ENCODE measurements at places on chromosomes 1 and 21.
A peak's percentile ranks its signal among the peaks of the same experiment; 100 is the strongest.

DNA sequence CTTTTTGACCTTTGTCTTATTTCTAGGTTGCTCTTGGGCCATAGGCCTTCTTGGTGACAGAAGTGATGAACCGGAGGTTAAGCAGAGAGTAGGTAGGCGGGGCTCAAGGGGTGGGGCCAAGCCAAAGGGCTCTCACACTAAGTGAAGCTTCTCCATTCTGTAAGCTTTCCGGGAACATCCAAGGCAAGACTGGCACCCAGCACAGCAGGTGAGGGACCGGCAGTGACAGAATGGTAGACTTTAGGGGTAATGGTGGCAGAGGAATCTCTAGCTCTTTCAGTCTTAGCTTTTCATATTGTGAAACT, at the start of gene TNFAIP8L2:
Gene TNFAIP8L2 (plus strand): TSS at position 135 of the 305 bp plus-strand sequence. CDS start 2,049 bp downstream, outside the sequence.
- DNase-seq = peak; percentile 60

- no peak for DNase-seq
Measured at GRCh38 chr1:178864326-178864725, 6.6 kb downstream of the ANGPTL1 start.

DNA sequence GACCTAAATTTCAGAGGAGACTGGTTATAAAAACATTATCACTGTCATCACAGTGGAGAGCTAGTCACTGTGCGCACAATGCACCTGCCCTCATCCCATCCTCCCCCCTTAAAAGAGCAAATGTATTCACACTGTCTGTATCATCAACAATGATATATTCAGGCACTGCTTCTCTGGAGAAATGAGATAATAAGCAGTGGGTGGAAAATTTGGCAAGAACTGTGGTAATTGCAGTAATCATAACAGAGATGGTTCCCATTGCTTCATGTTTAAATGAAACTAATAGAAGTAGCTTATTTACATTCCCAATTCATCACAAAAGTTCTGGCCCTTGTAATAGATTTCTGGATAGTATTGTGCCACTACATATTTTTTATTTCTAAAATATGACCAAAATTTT, 867.4 kb upstream of the ADGRL2 start:
- DNase-seq = no peak

GRCh38 chr1:2989976-2990375, 31.3 kb upstream of the ACTRT2 start:
- DNase-seq = no peak

DNA sequence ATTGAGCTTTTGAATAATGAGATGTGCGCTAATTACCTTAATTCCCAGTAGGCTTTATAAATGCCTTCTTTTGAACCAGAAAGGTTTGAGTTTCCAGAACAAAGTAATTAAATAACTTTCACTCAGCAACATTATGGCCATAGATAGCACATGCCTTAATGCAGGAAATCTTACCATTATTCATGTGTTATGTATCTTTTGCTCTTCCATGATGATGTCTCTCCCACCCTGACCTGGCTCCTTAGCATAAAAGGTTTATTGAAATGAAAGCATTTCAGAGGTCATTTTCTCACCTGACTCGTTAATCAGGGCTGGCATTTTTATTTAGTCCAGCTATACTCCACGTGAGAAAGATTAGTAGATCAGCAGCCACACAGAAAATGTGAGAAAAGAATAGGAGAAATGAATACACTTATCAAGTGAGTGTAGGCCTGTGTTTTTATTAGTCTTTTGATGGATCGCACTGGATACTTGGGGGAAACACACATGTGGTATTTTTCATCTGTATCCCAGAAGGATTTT, 180.2 kb downstream of the ATP6V1G3 start:
- DNase-seq = no peak

GRCh38 chr1:168427051-168427450, 116.7 kb downstream of the XCL2 start:
- DNase-seq = no peak

- DNase-seq = peak; percentile 74
Measured at GRCh38 chr1:6123083-6123482, 57.0 kb downstream of the CHD5 start.

GRCh38 chr1:53145942-53146708, 3.7 kb upstream of the SLC1A7 start:
- DNase-seq = no peak

GRCh38 chr1:206472886-206473285, 2.6 kb downstream of the IKBKE start:
- DNase-seq = no peak

GRCh38 chr1:209614906-209615305, 31.4 kb downstream of the CAMK1G start:
- DNase-seq = no peak

DNA sequence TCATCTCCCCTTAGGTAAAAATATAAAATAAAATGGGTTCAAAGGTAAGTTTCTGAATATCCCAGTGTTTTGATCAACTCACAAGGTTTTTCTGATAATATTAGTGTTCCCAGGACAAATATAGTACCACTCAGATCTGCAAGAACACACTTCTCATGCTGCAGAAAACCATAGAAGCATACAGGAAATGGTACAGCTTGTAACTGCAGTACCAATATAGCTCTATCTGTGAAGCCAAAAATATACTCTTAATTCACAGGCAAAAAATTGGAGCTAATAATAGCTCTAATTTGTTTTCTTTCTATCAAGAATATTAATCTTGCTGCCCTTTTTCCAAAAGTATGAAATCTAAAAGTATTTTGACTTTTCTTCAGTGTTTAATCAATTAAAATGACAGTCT, 13.2 kb downstream of the VPS45 start:
- no peak for DNase-seq

GRCh38 chr21:43362321-43362791, 64.6 kb downstream of the SIK1 start:
- peak; percentile 21 for DNase-seq

DNA sequence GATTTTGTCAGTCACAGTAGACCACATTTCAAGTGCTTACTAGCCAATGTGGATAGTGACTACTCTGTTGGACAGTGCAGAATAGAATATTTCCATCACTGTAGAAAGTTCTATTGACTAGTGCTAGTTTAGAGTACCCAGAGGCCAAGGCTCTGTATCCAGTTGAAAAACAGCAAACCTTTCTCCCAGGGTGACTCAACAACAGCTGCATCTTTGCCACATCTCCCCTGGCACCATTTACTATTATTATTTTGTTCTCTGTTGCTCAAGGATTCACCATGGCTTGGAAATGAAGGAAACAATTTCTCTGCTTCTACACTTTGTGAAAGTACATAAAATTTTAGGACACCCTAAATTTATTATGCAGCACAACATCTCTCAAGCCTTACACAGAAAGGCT, 85.3 kb upstream of the WDR26 start:
- DNase-seq = no peak

- DNase-seq = no peak
Measured at GRCh38 chr21:19228226-19228625, 824.6 kb upstream of the TMPRSS15 start.

- no peak for DNase-seq
Measured at GRCh38 chr1:100585786-100586185, 47.8 kb downstream of the GPR88 start.

DNA sequence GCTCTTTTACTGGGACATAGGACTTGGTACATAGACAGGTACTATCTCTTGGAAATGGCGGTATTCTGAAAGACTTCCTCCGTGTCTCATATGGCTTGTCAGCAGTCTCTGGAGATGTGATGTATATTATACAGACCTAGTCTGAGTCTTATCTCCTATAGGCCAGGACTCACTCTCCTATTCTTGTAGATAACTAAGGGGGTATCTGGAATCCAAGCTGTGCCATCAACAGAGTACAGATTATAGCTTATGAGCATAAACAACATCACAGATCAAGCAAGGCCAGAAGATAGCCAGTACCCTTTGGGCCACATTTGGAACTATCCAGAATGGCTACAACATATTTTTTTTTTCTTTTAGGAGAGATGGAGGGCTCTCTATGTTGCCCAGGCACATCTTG, 16.1 kb upstream of the RIMKLA start:
- no peak for DNase-seq

DNA sequence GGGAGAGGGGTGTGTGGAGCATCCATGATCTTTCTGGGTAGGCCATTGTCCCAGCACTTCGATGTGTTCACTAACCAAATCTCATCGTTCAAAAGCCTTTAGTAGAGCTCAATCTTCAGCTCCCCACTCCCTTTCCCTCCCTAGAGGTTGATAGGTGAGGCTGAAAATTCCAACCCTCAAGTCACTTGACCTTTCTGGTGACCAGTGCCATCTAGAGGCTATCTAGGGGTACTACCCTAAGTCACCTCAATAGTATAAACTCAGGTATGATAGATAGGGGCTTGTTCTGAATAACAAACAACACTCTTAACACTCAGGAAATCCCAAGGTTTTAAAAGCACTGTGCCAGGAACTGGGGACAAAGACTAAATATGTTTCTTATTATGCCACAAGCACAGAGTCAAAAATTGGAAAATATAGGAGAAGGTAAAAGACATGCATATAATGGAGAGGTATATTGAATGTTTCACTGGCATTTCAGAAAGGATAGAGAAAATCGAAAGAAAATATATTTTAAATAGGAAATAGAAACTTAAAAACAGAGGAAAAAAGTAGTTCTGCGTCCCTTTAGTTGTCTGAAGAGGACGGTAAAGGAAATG, 42.9 kb upstream of the CD53 start:
- DNase-seq = peak; percentile 13

DNA sequence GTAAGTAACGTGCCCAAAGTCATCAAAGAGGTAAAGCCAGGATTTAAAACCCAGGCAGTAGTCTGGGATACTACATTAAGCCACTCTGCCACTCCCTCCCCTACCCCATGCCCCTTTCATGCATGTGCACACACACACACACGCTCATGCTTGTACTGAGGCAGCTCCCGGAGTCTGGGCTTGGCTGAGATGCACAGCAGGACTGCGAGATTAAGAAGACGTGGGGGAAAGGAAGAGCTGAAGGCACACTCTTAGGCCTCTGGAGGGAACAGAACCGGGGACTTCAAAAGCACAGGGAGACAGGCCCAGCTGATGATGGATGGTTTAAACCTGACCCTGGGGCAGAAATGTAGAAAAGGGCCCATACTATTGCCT, 98.3 kb downstream of the GLIS1 start:
- no peak for DNase-seq

DNA sequence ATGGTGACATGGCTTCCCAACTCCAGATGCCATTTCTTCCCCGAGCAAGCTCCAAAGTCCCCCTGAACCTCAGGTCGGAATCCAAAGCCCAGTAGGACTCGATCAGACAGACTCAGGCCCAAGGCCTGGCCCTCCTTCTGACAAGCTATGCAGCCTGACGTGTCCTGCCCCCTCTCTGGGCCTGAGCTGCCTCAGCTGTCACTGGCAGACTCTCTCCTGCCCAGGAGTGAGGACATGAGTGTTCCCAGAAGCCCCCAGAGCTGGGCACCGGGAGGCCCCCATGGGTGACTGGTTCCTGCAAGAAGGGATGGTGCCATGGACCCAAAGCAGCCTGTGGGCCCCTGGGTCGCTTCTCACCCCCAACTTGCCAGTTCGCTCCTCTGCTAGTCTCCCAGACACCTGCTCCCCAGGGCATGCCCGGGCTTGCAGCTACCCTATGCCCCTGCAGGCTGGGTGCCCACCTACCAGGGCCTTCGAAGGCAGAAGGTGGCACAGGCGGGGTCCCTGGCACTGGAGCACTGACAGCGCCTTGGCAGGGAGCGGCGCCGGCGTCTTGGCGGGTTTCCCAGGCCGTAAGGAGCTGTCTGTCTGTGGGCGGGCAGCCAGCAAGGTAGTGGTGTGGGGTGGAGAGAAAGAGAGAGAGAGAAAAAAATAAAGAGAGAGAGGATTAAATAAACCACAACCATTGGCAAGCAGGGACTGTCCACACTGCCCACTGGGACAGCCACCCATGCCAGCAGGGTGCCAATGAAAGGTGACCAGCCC, 2.3 kb downstream of the EDN2 start:
- no peak for DNase-seq

DNA sequence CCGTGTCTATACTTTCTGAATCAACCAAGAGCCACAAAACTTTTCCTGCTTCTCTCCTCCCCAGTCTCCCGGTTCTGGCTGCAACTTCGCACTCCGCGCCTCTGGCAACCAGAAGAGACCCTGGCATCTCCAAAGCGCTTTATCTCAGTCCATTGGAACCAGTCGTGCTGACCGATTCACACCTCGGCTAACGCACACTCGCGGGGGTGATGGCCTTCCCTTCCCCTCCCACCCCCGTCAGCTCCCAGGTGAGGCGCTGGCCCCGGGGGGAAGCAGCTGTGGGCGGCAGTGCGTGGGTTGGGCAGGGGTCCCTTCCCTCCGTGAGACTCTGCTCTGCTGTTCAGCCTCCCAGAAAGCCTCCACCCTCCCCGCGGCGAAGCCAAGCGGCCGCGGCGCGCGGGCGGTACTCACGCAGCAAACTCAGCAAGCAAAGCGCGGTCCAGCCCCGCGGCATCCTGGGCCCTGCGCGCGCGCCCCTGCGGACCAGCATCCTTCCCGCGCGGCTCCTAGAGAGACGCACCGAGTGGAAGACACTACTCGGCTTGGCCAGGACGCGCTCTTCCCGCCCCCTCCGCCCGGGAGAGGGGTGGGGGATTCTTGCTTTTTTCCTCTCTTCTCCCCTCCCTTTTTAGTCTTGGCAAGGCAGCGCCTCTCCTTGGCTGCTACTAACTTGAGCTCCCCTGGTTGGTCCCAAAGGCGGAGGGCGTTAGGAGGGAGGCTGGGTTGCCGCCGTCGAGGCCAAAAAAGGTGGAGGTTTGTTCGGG, at the start of gene CD34:
Gene CD34 (minus strand): TSS at position 535 of the 764 bp plus-strand sequence. CDS start 45 bp downstream, at position 490.
- DNase-seq = peak; percentile 34

DNA sequence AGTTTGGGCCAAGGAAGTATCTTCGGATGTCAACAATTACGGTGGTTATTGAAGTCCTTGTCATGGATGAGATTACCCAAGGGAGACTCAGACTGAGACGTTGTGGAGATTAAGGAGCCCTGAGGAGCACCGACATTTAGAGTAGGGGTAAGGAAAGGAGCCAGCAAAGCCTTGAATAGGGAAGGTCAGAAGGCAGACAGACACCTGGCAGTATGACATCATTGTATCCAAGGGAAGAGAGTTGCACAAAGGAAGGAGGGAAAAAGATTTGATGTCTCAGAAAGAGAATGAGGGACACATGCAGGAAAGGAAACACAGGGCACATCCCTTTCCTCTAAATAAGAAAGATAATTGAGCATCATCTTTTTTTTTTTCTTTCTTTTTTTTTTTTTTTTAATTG, 11.7 kb downstream of the LAMC2 start:
- no peak for DNase-seq

Measured in bone marrow (tissue), 2 donors.